Activated T-cell treated with anti-CD3 and anti-CD28 coated beads, Interleukin-2, amount 50 U/mL, for 72 hours (primary cell): ENCODE measurements at places on chromosomes 6 and 20.

- no peak overlapping the region for H3K4me3 ChIP-seq
- no peak overlapping the region for H3K27ac ChIP-seq
- DNase-seq, result no peak
- peaks cover 10% of the 10 kb centered on the region for H3K36me3 ChIP-seq
- H3K4me1 ChIP-seq, result no peaks in the 10 kb centered on the region
Observed at GRCh38 chr6:4313044-4313686, 177.8 kb upstream of the ECI2 start.

- no peaks in the 10 kb centered on the region for H3K36me3 ChIP-seq
- no peak for DNase-seq
- peaks cover 75% of the 10 kb centered on the region for H3K27me3 ChIP-seq
- peaks cover 5% of the 10 kb centered on the region for H3K4me1 ChIP-seq
- H3K27ac ChIP-seq, result no peak overlapping the region
Observed at GRCh38 chr20:21698494-21699215, 6.8 kb upstream of the PAX1 start.

- no peak overlapping the region for H3K27ac ChIP-seq
- no peaks in the 10 kb centered on the region for H3K36me3 ChIP-seq
- H3K4me3 ChIP-seq, result peak overlapping the region; percentile 77
- peak; percentile 80 for DNase-seq
- H3K4me1 ChIP-seq, result peaks cover 20% of the 10 kb centered on the region
Observed at GRCh38 chr20:64101731-64102621, 5.4 kb downstream of the NPBWR2 start.

GRCh38 chr6:41375598-41376151 is 40.3 kb downstream of the NCR2 start:
- no peak overlapping the region for H3K27ac ChIP-seq
- peaks cover 81% of the 10 kb centered on the region for H3K27me3 ChIP-seq

GRCh38 chr6:14232889-14233288 is 115.3 kb downstream of the CD83 start:
- peaks cover 31% of the 10 kb centered on the region for H3K4me1 ChIP-seq
- H3K4me3 ChIP-seq, result no peak overlapping the region
- H3K27me3 ChIP-seq, result no peaks in the 10 kb centered on the region
- no peak for DNase-seq

- no peaks in the 10 kb centered on the region for H3K4me1 ChIP-seq
- H3K27me3 ChIP-seq, result peaks cover 13% of the 10 kb centered on the region
- H3K36me3 ChIP-seq, result no peaks in the 10 kb centered on the region
- H3K4me3 ChIP-seq, result no peak overlapping the region
Observed at GRCh38 chr6:88000713-88001112, 46.9 kb upstream of the SPACA1 start.

DNA sequence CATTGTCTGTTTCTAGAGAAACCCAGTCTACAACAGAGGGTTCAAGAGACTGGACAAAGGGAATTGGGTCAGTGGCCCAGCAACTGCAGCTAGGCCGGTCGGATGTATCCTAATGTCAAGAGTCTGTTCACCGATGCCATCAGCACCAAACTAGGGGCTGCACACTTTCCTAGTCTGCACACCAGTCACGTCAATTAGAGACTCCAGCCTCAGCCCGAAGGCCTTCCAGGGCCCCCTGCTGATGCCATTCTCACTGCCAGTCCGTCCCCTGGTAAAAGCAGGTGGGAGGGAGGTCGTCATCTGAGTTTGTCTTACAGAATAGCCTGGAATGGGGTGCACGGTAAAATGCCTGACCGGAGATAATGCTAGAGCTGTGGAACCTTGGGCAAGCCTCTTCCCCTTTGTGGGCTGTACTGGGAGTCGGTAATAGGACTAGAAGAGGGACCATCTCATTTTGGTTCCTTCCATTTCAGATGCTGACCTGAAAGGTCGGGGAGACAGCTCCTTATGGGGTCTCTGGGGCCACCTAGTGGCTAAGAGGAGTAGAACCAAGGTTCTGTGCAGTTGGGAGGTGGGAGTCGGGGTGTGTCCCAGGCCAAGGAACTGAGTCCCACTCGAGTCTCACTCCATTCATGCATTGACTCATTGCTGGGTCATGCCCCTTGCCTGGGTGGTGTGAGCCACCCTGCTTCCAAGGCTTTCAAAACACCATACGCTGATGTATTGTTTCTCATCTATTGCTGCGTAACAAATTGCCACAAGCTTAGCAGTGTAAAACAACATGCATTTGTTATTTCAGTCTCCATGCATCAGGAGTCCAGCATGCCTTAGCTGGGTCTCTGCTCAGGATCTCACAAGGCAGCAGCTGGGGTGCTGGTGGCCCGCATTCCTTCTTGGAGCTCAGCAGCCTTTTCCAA is 5.1 kb downstream of the SOX12 start:
- no peaks in the 10 kb centered on the region for H3K27me3 ChIP-seq
- DNase-seq, result peak; percentile 72
- H3K27ac ChIP-seq, result no peak overlapping the region

DNA sequence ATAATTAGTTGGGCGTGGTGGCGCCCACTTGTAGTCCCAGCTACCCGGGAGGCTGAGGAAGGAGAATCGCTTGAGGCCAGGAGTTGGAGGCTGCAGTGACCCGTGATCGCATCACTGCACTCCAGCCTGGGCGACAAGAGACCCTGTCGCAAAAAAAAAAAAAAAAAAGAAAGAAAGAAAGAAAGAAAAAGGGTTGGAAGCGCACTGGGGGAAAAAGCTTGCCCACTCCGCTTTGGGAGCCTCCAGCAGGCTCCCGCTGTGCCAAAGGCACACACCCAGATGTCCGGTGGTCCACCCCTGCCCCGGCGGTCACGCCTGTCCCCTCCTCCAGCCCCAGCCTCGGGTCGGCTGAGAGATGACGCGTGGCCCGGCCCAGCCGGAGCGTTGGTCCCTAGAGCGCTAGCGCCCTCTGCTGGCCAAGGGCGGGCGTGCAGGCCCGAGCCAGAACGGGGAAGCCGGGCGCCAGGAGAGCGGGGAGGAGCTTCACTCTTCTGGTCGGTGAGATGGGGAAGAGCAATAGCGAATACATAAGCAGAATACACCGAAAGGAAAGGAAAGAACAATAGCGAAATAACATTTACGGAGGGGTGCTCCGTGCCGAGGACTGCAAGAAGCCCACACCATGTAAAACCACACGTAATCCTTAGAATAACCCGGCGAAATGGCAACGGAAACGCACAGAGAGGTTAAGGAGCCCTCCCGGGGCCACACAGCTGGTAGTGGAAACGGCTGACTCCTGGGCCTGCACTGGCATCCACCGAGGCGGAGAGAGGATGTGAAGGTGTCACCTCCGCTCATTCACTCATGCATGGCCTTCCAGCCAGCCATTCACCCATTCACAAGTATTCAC is 41.7 kb downstream of the UBE2V1 start:
- H3K4me3 ChIP-seq, result peak overlapping the region; percentile 56
- H3K27me3 ChIP-seq, result no peaks in the 10 kb centered on the region
- peak; percentile 92 for DNase-seq
- H3K27ac ChIP-seq, result no peak overlapping the region
- no peaks in the 10 kb centered on the region for H3K36me3 ChIP-seq
- peaks cover 6% of the 10 kb centered on the region for H3K4me1 ChIP-seq

GRCh38 chr20:49762940-49763766 is 49.5 kb upstream of the B4GALT5 start:
- no peaks in the 10 kb centered on the region for H3K36me3 ChIP-seq
- no peak for DNase-seq
- no peak overlapping the region for H3K27ac ChIP-seq
- peaks cover 66% of the 10 kb centered on the region for H3K27me3 ChIP-seq
- H3K4me3 ChIP-seq, result no peak overlapping the region

- H3K4me1 ChIP-seq, result peaks cover 5% of the 10 kb centered on the region
- H3K36me3 ChIP-seq, result peaks cover 13% of the 10 kb centered on the region
- H3K27ac ChIP-seq, result no peak overlapping the region
- no peak overlapping the region for H3K4me3 ChIP-seq
- H3K27me3 ChIP-seq, result peaks cover 6% of the 10 kb centered on the region
- DNase-seq, result no peak
Observed at GRCh38 chr6:90333928-90334327, 37.3 kb upstream of the BACH2 start.

DNA sequence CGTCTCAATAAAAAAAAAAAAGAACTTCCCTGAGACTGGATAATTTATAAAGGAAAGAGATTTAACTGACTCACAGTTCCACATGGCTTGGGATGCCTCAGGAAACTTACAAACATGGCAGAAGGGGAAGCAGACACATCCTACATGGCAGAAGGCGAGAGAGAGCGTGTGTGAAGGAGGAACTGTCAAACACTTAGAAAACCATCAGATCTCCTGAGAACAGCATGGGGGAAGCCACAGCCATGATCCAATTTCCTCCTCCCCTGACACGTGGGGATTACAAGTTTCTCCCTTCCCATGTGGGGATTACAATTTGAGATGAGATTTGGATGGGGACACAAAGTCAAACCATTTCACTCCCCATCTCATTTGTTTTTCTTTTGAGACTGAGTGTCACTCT is 46.6 kb upstream of the TFAP2C start:
- no peaks in the 10 kb centered on the region for H3K36me3 ChIP-seq
- no peaks in the 10 kb centered on the region for H3K4me1 ChIP-seq
- no peak overlapping the region for H3K27ac ChIP-seq
- H3K4me3 ChIP-seq, result no peak overlapping the region

- H3K27ac ChIP-seq, result no peak overlapping the region
- H3K4me1 ChIP-seq, result no peaks in the 10 kb centered on the region
- DNase-seq, result no peak
- H3K27me3 ChIP-seq, result peaks cover 12% of the 10 kb centered on the region
- H3K4me3 ChIP-seq, result no peak overlapping the region
Observed at GRCh38 chr6:24106291-24106690, 19.7 kb upstream of the NRSN1 start.

GRCh38 chr20:40326784-40327183 is 362.3 kb downstream of the MAFB start:
- no peaks in the 10 kb centered on the region for H3K4me1 ChIP-seq
- no peaks in the 10 kb centered on the region for H3K27me3 ChIP-seq
- DNase-seq, result no peak
- no peak overlapping the region for H3K27ac ChIP-seq
- no peaks in the 10 kb centered on the region for H3K36me3 ChIP-seq
- H3K4me3 ChIP-seq, result no peak overlapping the region

DNA sequence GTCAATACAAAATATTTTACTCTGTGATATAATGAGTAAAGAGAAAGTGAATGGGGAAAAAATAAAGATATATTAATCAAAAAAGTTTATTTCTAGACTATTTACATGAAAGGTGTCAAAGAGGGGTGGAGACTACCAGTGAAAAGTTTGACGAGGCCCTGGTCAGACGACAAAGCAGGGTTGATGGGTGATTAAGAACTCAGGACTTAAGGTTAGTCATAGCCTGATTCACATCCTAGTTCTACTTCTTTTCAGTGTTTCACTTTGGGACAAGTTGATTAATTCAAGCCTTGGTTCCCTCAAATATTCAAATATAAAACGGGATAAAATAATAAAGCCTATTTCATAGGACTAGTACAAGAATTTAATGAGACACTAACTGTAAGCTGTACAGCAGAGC is 178.2 kb upstream of the HS3ST5 start:
- peaks cover 1% of the 10 kb centered on the region for H3K36me3 ChIP-seq
- no peaks in the 10 kb centered on the region for H3K27me3 ChIP-seq
- H3K4me3 ChIP-seq, result no peak overlapping the region
- no peak for DNase-seq
- no peaks in the 10 kb centered on the region for H3K4me1 ChIP-seq

GRCh38 chr6:14333556-14334305 is 216.2 kb downstream of the CD83 start:
- H3K27me3 ChIP-seq, result no peaks in the 10 kb centered on the region
- H3K27ac ChIP-seq, result no peak overlapping the region
- DNase-seq, result no peak
- no peak overlapping the region for H3K4me3 ChIP-seq

GRCh38 chr6:168221497-168222079 is 98.0 kb downstream of the DACT2 start:
- H3K4me1 ChIP-seq, result no peaks in the 10 kb centered on the region
- DNase-seq, result no peak
- no peaks in the 10 kb centered on the region for H3K36me3 ChIP-seq
- H3K4me3 ChIP-seq, result no peak overlapping the region

DNA sequence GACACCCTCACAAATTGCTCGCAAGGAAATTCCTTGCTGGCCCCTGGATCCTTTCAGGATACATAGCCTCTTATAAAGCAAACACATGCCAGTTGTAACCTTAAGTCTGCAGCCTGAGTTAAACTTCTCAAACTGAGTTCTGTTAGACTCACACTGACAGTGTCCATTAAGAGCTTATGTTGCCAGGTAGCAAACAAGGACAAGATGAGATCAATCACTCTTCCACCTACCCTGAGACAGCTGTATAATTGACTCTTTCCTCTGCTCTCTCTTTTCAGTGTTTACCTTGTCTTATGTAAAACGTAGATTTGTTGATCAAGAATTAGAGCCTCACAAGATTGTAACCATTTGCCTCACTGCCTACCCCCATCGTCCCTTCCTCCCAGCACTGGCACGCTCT is 359.8 kb downstream of the EPM2A start:
- no peak overlapping the region for H3K27ac ChIP-seq
- no peak for DNase-seq
- H3K36me3 ChIP-seq, result no peaks in the 10 kb centered on the region
- H3K4me3 ChIP-seq, result no peak overlapping the region
- no peaks in the 10 kb centered on the region for H3K27me3 ChIP-seq
